ENCODE measurements at places on chromosomes 6 and 20.

- DNase-seq = peak; percentile 81
Measured at GRCh38 chr6:26021001-26021349, 58.4 kb downstream of the TRIM38 start.

- no peak for DNase-seq
Measured at GRCh38 chr6:170250455-170250854, 40.4 kb downstream of the DLL1 start.

DNA sequence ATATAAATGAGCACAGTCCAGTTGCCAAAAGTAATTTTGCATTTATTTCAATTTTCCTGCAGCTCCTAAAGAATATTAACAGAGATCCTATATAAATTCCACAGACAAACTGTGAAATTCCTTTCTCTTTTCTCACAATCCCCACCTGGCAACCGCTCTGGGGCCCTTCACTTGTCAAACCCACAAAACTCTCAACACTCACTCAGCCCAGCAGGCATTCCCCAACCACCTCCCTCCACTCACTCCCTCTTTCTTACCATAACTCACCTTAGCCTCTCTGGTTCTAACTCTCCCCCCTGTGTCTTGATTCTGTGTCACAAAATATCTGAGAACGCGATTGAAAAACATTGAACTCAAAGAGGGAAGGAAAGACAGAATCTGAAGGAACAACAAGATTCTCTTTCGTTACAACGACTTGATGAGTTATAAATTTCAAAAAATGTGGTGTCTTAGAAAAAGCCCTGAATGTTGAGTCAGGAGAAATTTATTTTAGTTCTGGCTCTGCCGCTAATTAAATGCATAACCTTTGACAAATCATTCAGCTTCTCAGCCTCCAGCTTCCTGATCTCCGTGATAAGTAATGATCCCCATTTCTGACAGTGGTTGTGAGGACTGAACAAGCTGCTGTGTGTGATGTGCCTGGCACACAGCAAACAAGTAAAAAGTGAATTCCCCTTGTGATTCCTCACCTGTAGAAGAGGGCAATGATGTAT is 87.9 kb downstream of the UNC5CL start:
- DNase-seq = no peak

GRCh38 chr20:4710106-4710475 is 11.6 kb upstream of the PRND start:
- DNase-seq = no peak

DNA sequence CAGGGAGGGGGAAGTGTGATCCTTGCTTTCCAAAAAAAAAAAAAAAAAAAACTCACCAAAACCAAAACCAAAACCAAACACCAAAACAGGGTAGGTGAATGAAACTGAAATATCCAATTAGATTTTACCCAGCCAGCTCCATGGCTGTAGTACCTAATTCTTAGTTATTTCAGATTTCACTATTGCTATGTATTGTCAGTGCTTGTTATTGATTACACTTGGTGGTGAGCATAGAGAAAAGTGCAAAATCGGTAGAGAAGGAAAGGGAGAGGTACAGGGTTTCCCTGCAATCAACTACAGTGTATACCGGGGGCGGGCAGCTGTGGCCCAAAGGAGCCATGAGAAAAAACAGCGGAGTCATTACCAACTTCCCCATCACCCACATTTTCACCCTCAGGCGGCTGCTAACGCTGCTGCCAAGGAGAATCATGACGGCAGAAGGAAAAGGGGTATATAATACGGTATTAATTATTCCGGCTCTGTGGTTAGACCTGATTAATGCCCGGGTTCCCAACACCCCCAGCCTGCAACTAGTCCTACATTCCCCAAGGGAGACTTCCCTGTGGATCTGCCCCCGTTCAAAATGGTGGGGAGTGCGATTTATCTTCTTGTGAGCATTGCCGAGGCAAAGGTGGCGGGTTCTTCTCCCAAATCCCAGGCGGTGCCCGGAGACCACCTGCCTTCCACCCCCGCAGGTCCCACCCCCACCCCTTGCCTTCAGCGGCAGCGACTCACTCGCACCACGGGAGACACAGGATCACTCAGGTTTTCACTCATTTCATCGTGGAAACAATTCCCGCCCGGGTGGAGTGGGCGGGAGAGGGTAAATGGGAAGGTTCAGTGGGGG is at the start of gene C6orf62:
Gene C6orf62 (minus strand): TSS at position 30 of the 847 bp plus-strand sequence. CDS start 486 bp downstream, outside the sequence.
- peak; percentile 46 for DNase-seq

DNA sequence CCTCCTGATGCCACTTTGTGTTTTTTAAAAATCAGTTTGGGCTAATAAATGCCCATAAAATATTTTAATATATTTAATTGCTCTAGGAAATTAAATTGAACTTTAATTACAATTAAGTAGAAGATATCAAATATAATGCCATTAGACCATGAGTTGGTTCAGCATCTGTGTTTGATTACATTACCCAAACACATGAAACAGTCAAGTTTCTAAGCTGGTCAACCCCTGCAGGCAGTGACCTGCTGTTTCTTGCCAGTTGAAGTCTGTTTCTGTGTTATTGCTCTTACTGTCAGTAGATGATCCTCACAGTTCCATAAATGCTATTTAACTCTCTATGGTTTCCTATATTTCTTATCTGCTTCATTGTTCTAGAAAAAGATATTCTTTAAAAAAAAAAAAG is 9.7 kb upstream of the TENT5A start:
- DNase-seq = no peak

DNA sequence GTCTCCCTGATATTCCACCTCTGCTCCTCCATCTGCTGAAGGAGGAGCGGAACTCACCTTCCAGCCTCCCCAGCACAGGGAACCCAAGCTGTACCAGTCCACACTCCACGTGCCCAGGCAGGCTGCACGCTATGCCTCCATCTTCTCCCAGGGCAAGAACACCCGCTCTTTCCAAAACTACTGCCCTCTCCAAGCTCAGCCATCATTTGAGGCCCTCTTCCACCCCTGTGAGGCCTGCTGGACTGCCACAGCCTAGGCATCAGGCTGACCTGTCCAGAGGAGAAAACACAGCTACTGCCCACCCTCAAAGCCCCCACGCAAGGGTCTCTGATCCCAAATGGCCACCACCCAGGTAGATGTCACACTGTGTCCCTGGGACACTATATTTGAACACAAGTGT is 99.9 kb downstream of the PRND start:
- no peak for DNase-seq

DNA sequence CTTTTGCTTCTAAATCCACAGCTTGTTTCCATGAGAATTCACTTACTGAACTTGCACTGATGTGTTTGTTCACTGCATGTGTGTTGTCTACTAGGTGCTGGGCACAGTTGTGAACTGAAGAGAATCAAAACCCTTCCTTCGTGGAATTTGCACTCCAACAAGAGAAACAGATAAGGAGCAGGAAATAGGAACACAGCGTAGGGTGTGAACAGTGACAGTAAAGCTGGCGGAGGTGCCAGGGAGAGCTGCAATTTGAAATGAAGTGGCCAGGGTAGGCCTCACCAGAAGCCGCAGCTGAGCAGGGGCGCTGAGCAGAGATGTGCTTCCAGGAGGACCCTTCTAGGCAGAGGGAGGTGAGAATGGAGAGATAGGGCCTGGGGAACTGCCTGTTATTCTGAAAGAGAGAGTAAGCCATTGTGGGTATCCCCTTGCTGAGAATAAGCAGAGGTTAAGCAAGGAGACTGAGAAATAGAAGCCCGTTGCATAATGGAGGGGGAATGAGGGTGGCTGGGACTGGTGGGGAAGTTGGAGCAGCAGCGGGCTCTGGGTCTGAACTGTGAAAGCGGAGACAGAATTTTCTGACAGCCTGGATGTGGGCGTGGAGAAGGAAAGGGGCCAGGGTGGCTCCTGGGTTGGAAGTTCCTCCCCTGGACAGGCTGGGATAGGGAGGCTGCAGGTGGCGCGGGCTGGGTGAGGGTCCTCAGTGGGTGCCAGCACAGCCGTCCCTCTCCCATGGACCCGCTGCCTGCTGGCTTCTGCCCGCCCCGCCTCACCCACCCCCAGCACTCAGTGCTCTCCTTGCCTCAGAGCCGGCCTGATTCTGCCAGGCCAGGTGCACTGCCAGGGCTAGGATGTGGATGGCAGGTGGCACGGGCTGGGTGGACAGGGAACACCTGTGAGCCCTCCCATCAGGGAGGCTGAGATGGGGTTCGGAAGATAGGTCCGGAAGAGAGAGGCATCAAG is 114.7 kb upstream of the AFDN start:
- no peak for DNase-seq

DNA sequence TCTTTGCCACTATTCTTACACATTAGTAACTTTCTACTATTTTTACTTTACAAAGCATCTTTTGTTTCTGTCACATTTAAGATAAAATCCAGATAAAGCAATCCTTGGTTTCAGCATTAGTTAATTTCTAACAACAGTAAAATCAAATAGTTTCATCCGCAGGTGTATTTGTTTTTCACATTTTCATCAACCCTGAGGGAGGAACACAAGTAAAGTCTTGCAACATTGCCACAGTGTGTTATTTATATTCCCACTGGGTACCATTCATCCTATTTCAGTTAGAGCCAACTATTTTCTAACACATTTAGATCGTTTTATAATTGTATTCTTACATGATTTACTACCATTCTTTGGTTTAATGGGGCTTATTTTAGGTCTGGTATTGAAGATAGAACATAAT is 908.7 kb upstream of the CITED2 start:
- no peak for DNase-seq

DNA sequence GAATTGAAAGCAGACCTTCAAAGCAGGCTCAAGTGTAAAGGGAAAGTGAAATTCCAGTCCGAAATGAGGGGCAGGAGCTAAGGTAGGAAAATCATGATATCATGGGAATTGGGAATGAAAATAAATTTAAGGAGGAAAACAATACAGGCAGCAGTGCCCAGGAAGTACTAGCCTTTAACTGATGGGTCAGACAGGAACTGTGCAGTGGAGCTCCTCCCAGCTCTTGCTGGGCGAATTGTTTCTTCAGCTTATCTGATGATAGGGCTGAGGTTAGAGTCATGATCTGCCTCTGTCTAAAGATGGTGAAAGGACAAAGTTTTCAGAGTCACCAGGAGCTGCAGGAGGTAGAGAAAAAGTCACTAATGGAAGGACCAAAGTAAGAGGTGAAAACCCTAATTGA is 457.9 kb upstream of the PTCHD4 start:
- no peak for DNase-seq

DNA sequence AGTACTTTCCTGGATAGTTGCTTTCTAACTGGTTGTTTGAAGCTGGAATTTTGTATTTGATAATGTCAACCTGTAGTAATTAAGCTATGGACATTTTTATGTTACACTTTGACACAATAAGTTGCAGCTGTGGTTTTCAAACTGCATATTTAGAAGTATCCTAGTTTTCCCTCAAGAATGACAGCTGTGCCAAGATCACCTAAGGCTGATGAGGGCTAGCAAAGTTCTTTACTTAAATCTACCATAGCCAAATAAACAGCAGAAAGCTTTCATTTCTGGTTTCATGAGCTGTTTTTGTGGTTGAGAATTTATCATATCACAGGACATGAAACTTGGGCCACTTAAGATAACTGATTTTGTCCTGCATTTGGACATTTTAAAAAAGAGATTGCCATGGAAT is 30.6 kb downstream of the FAM229B start:
- no peak for DNase-seq

GRCh38 chr20:50320901-50321796 is 130.5 kb downstream of the CEBPB start:
- DNase-seq = peak; percentile 42

- no peak for DNase-seq
Measured at GRCh38 chr6:32818867-32819266, 2.1 kb upstream of the HLA-DOB start.

DNA sequence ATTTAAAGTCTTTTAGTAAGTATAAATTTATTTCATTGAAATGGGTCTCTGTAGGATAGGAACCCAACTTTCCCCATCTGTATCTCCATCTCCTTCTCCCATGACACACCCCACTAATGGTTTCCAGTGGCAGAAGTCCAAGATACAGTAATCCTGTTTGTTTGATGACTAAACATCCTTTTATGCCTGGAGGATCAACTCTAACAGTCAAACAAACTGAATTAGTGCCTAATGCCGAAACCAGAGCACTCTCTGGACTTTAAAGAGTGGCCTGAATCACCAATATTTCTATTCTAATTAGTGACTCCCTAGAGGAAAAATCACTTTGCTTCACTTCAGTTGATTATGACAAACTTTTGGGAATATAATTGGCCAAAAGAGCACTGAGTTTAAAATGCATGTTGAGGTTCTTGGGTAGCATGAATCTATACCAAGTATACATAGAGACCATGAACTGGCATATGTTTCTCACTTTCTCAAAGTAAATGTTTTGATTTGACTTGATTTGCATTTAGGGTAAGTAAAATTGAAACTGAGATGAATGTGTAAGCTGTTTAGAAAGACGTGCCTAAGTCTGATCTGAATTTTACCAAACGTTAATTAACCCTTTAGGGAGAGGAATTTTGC is 776.4 kb upstream of the NRSN1 start:
- no peak for DNase-seq

DNA sequence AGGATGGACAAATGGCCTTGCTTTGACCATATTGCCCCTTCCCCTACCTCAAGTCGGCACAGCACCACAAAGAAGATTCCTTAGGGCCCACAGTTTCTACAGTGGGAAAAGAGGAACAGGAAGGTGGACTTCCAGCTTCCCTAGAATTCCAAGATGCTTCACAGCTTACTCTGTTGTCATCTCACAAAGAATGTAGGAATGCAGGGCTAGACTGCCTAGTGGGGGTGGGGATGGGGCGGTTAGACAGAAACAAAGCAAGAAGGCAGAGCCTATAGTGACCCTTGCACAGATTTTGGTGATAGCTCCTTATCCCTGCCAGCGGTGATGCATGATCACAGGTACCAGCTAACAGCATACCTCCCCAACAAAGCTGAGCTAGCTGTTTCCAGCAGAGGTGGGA is 607.6 kb upstream of the MAN1A1 start:
- no peak for DNase-seq

- DNase-seq = no peak
Measured at GRCh38 chr6:22673474-22673873, 104.1 kb downstream of the HDGFL1 start.

DNA sequence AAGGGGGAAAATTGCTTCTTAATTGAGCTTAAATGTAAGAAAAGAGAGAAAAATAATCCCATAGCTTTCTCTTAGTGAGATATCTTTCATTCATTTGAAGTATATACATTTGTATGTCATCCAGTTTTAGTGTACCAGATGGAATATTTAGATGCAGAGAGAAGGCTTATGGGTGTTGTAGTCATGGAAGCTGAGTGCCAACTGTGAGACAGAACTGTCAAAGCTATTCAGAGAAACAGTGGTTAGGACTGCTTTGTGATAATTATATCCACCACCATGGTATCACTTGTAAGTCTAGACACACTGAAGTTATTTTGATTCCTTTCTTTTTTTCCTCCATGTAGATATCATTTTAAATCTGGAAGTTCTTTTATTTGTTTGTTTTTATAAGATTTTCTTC is 524.3 kb upstream of the EPHA7 start:
- DNase-seq = no peak

GRCh38 chr20:44491635-44492395 is 16.1 kb downstream of the TTPAL start:
- no peak for DNase-seq

DNA sequence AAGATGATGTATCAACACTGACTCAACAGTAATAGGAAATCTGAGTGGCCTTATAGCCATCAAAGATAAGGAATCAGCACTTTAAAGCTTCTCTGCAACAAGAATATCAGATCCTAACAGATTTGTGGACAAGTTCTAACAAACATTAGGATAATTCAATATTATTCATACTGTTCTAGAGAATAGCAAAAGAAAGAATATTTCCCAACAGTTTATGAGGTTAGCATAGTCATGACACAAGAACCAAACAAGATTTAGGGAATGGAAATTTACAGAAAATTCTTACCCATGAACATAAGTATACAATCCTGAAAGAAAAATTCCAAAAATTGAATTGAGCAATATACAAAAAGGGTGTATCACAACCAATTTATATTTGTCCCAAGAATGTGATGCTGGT is 64.3 kb upstream of the BTBD3 start:
- no peak for DNase-seq
